ENCODE measurements at places on chromosomes 5 and 9. TPM values are rescaled to one million over a fixed set of nuclear protein-coding genes. Genes with fewer than 3 reads are reported as not detected.

GRCh38 chr5:132463811-132464155 is 26.8 kb downstream of the IRF1 start:
- H3K36me3 ChIP-seq = peaks cover 6% of the 10 kb centered on the region
- no peak for DNase-seq
- H3K27me3 ChIP-seq = no peaks in the 10 kb centered on the region
- H3K27ac ChIP-seq = peak overlapping the region; percentile 57
- peaks cover 66% of the 10 kb centered on the region for H3K4me1 ChIP-seq

GRCh38 chr5:170204202-170204601 is 28.6 kb upstream of the C5orf58 start:
- no peaks in the 10 kb centered on the region for H3K4me1 ChIP-seq
- no peaks in the 10 kb centered on the region for H3K36me3 ChIP-seq
- peaks cover 34% of the 10 kb centered on the region for H3K27me3 ChIP-seq
- H3K4me3 ChIP-seq = no peak overlapping the region
- no peak for DNase-seq
- no peak overlapping the region for H3K27ac ChIP-seq

DNA sequence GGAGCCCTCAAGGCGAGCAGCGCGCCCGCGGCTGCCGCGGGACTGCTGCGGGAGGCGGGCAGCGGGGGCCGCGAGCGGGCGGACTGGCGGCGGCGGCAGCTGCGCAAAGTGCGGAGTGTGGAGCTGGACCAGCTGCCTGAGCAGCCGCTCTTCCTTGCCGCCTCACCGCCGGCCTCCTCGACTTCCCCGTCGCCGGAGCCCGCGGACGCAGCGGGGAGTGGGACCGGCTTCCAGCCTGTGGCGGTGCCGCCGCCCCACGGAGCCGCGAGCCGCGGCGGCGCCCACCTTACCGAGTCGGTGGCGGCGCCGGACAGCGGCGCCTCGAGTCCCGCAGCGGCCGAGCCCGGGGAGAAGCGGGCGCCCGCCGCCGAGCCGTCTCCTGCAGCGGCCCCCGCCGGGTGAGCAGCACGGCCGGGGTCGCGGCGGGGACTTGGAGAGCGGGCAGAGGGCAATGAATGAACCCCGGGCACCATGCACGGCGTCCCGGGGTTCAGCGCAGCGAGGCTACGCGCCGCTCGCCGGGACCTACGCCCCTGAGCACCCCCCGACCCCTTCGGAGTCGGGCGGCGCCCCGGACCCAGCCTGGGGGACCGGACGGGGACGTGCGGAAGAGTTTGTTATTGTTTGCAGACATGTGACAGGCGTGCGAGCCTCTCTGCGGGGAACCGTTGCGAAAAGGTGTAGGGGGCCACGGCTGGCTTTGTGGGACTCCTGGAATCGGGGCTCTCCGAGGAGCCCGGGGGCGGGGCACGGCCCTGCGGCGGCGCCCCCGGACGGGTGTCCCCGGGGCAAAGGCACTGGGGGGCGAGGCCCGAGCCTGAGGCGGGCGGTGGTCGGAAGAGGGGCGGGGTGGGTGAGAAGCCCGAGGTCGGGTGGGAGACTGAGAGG is 553 bp downstream of the MAP3K1 start:
- no peaks in the 10 kb centered on the region for H3K27me3 ChIP-seq
- H3K27ac ChIP-seq = peak overlapping the region; percentile 68
- H3K4me3 ChIP-seq = peak overlapping the region; percentile 74

DNA sequence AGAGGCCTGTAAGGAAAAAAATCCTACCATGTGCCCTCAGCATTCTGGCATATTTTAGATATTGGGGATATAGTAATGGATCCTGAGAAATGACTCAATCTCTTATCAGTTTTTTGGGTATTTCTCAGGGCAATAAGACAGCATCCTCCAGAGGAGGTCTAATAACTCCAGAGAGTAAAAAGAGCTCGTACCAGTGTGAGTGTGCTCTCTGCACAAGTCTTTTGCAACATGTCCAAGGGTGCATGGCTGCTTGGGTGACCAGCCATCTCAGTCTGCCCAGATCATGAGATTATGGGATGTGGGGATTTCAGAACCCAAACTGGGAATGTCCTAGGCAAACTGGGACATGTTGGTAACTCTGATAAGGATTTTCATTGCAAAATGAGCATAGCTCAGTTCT is 15.3 kb downstream of the ASPN start:
- no peak overlapping the region for H3K4me3 ChIP-seq
- DNase-seq = no peak
- H3K27me3 ChIP-seq = no peaks in the 10 kb centered on the region
- H3K27ac ChIP-seq = no peak overlapping the region
- H3K36me3 ChIP-seq = peaks cover 30% of the 10 kb centered on the region
- peaks cover 29% of the 10 kb centered on the region for H3K4me1 ChIP-seq

DNA sequence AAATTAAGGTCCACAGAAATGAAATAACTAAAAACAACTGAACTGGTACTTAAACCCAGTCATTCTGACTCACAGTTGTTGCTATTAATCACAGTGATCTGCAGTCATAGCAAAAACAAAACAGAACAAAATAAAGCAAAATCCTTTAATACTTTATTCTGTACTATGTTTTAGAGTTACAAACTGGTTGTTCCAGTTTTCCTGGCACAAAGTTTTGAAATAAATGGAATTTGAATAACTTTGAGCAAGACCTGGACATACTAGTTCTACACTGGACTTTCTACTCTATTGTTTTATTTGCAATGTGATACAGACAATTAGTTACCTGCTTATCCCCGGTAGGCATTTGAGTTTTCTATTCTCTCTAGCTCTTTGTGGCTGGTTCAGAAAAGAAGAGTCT is 147.9 kb downstream of the DMRT2 start:
- H3K36me3 ChIP-seq = no peaks in the 10 kb centered on the region
- H3K27ac ChIP-seq = no peak overlapping the region
- H3K4me1 ChIP-seq = no peaks in the 10 kb centered on the region

DNA sequence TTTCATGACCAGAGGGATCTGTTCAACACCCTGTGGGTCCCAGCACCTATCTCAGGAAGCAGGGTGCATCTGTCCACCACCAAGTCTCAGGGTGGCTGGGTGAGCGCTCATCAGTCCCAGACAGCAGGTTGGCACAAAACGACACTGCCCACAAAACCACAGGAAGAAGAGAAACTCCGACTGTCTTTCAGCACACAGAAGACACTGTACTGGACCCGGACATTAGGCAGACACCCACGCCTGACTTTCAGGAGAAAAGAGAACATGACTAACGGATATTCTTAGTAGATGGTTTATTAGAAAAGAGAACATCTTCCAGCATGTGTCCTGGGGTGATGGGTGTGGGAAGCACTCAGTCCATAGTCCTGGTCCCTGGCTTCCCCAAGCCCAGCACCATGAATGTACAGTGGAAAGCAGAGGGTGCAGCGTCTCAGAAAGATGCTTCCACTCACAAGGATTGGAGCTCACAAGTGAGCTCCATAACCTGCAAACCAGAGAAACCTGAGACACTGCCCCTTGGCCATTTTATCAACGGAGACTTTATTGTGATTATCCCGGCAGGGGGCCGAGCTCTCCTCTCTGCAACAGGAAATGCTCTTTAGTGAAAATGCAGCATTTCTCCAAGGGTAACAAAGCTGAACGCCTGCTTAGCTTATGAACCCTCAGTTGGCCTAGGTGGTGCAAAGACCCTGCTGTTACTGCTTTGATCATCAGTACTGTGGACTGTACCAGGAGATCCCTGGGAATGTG is 35.8 kb upstream of the LCP2 start:
- DNase-seq = no peak
- no peaks in the 10 kb centered on the region for H3K36me3 ChIP-seq
- no peak overlapping the region for H3K27ac ChIP-seq
- no peak overlapping the region for H3K4me3 ChIP-seq
- H3K27me3 ChIP-seq = peaks cover 9% of the 10 kb centered on the region

GRCh38 chr5:91139572-91140200 is 243.4 kb downstream of the ARRDC3 start:
- H3K27me3 ChIP-seq = no peaks in the 10 kb centered on the region
- H3K4me1 ChIP-seq = peaks cover 10% of the 10 kb centered on the region
- no peak for DNase-seq
- no peaks in the 10 kb centered on the region for H3K36me3 ChIP-seq
- no peak overlapping the region for H3K4me3 ChIP-seq

TLE1 gene
- total RNA-seq = 17.1 TPM

OR1J2 gene
- not detected for total RNA-seq

All from chondrocyte (in vitro differentiated cells).